ENCODE measurements at places on chromosomes 2 and 18.

GRCh38 chr2:127638361-127639110 is 7.4 kb upstream of the GPR17 start:
- DNase-seq, result no peak

GRCh38 chr2:233426619-233427342 is 72.5 kb downstream of the DGKD start:
- no peak for DNase-seq

DNA sequence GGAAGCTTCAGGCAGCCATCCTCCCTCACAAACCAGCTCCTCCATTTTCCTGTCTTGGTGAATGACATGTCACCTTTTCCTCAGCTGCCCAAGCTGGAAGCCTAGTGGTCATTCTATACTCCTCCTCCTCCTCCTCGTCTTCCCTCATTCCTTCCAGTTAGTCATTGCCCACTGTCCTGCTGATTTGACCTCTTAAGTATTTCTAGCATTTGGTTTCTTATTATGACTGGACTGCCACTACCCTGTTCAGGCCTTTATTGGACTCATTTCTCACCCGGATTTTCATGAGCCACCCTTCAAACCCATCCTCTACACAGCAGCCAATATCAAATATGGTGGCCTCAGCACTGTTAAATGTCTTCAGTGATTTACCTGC is 21.9 kb upstream of the MGAT5 start:
- no peak for DNase-seq

DNA sequence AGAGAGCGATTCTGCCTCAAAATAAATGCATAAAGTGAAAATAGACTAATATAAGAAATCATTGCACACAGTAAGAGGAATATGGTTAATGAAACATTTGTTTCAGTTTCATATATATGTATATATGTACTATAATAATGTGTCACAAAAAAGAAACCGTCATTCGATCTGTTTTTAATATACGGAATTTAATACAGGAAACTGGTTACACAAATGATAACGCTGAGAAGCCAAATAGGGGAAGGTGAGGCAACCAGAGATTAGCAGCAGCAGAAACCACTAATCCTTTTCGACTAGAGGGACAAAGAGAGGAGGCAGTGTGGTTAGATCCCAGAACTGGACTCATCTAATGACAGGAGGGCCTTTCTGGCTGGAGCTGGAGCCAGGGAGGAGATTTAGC is 64.2 kb upstream of the GREB1L start:
- DNase-seq, result no peak

DNA sequence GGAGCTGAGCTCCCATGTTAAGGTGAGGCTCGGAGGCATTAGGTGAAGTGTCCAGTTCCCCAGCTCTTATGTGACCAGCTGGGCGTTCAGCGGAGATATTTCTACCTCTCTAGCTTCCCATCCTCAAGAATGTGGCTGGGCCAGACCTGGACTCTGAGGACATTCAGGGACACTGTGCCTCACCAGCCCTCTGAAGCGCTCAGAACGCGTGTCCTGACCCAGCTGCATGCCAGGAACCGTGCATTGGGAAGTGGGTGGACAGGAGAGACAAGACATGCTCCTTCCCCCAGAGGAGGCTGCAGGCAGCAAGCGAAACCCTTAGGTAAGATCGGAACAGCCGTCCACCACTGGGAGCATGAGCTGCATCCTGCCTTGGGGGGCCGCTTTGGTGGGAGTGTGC is 38.0 kb upstream of the GPAT2 start:
- DNase-seq, result no peak

GRCh38 chr2:221549143-221549542 is 23.0 kb downstream of the EPHA4 start:
- no peak for DNase-seq

GRCh38 chr2:83971547-83971946 is 487.5 kb downstream of the SUCLG1 start:
- DNase-seq, result no peak

DNA sequence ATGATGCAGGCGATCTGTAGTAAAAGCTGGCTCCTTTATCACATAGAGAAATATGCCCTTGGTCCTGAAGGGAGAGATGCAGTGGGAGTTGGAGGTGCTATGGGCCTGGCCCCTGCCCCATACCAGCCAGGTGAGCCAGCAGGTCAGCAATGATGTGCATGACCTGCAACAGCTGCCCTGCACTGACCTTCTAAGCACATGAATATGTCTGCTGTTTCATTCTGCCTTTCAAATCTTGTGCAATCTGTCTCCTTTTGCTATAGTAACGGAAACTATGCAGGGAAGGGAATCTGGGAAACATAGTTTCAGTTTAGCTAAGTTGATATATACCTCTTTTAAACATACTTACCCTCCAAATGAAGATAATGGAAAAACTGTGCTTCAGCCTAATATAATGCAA is 235.2 kb downstream of the TDRD15 start:
- DNase-seq, result no peak

DNA sequence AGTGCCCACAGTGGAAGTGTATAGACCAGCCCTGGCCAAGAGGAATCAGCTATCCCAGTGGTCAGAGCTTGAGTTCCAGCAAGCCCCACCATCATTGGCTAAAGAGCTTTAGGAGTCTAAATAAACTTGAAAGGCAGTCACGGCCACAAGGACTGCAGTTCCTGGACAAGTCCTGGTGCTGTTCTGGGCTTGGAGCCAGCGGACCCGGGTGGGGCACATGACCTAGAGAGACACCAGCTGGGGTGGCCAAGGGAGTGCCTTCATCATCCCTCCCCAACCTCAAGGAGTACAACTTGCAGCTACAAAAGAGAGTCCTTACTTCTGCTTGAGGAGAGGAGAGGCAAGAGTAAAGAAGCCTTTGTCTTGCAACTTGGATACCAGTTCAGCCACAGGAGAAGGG is 439.8 kb upstream of the TMEFF2 start:
- no peak for DNase-seq

- DNase-seq, result no peak
Measured at GRCh38 chr2:118729760-118730159, 117.7 kb downstream of the EN1 start.

GRCh38 chr2:63788071-63788470 is 53.6 kb upstream of the UGP2 start:
- DNase-seq, result no peak

DNA sequence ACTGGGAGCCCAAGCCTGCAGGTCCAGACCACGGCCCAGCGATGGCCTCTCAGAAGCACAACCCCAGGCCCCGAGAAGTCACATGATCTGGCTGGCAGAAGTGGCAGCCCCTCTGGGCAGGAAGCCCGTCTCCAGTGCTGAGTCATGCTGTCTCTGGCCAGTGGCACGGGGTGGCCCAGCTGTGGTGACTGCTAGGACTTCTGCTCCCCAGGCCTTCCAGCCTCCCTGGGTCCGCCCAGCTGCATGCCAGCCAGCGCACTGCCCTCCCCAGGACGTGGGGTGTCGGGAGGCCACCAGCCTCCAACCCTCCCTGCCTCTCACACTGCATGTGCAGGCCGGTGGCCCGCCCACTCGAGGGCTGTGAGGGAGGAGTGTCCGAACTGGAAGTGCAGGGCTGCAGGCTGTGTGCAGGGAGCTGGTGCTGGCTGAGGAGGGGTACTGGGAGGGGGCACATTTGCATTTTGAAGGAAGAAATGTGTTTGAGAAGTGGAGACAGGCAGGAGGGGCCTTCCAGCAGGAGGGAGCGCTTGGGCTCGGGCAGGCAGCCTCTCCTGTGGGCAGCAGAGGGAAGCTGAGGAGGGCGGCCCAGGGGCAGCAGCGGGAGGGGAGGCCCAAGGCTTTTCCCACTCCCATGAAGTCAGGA is 17.0 kb upstream of the HPCAL1 start:
- no peak for DNase-seq

DNA sequence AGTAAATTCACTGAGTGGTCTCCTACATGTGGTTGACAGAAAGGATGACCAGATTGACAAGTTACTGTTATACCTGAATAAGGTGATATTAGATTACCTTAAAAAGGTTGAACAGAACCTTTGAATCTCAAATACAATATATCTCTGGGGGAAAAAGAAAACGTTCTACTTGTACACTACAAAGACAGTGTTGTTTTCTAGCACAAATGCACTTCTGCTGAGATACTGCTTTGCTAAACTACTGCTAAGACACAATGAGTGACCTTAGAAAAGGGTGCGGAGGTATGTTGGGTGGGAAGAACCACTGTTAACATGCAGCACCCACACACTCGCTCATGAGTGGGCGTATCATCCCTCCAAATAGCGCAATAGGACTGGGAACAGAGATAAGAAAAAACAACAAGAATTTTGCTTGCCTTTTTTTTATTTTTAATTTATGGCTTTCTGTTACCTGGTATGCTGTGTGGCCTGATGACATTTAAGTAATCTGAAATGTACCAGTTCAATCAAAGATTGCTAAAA is 6.1 kb downstream of the BCL2 start:
- no peak for DNase-seq

DNA sequence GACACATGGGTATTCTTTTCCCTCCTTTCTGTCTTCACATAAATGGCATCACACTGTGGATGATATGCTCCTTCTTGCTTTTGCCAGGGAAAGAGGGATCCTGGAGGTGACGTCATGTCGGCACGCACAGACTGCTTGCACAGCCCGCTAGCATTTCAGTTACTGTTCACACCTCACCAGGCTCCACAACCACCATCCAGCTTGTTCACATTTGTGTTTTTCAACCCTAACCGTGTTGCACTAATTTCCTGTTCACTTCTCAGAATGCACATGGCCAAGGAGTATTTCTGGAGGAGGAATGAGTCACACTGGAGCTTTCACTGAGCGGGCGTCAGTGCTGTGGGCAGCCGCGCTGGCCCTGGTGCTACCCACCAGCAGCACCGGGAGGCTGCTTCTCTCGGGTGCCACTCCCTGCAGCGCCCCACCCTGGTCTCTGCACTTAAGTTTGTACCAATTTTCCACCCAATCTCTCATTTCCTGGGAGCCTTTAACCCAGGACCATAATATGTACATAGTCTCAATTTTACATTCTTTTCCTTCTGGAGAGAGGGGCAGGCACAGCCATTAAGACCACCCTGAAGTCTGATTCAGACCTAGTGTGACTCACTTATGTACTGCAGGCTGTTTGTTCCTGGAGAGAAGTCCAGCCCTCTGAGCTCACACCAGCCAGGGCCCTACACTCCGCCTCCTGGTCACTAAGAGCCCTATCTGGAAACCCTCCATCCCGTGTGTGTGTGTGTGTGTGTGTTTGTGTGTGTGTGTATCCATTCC is 65.1 kb downstream of the MBP start:
- peak; percentile 8 for DNase-seq

GRCh38 chr18:75859533-75859932 is 432.0 kb upstream of the SMIM21 start:
- DNase-seq, result no peak

GRCh38 chr2:129478902-129479517 is 500.5 kb upstream of the RAB6C start:
- no peak for DNase-seq

DNA sequence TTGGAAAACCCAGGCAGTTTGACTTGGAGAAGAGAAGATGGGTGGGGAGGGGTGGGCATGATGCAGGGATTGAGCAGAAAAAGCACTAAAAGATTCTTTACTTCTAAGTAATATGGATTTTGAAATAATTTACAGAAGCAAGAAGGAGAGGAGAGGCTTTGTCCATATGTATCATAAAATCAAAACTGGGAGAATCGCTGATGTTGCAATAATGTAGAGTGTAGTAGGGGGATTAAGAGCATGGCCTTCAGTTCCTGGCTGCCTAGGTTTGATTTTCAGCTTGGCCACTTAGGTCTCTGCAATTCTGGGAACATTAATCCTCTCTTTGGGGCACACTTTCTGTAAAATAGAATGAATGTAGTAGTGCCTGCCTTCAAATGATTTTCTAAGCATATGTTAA is 1760.4 kb upstream of the CELF4 start:
- no peak for DNase-seq

DNA sequence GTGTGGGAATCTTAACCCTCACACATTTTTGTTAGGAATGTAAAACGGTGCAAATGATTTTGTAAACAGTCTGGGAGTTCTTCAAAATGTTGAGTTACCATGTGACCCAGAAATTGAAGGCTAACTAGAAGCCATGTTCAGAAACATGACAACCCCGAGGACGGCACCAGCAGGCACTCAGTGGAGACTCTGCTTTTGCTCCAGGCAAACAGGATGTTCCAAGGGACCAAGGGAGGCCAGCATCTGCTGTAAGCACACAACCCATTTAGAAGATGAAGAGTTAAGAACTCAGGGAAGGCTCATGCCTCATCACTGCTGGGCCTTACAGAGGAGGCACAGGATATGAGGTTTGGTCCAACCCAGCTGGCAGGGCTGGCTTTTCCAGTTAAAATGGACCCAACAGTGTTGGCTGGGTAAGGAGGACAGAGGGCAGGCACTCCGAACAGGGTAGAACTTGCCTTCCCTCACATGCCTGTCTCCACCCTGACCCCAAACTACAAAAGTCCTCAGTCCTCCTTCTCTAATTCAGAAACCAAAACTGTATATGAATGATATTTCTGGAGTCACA is 23.6 kb downstream of the PARD6G start:
- no peak for DNase-seq

DNA sequence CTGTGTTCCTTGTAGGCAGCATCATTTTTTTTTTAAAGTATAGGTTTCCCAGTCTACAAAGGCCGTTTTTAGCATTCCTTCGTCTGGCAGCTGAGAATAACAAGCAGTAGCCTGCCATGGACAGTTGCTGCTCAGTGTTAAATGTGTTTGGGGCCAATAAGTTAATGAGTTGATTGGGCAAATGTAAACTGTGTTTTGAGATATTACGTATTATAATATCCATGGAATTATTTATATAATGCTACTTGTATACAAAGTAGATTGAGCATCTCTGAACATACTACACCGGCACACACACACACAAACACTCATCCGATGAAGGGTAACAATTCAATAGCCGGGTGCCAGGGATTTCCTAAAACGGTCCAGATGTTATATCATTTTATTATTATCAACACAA is 97.2 kb downstream of the IRS1 start:
- DNase-seq, result no peak

- DNase-seq, result no peak
Measured at GRCh38 chr18:42813570-42813969, 301.9 kb downstream of the RIT2 start.

GRCh38 chr2:37550190-37550589 is 121.3 kb downstream of the CDC42EP3 start:
- no peak for DNase-seq

DNA sequence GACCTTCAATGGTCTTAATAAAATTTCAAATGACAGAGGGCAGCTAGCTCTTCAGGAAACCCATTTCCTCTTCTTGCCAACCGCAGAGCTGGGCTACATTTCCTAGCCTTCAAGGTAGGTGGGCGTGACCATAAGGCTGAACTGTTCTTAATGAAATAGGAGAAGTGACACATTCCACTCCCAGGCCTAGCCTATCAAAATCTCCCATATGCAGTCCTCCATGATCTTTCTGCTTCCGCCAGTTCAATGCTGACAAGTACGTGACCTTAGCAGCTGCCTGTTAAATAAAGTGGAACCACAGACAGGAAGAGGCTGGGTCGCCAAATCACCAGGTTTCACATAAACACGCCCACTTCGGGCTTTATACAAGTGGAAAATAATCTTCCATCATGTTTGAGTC is 13.2 kb downstream of the SERPINE2 start:
- DNase-seq, result peak; percentile 93

GRCh38 chr18:21479721-21480120 is 120.8 kb downstream of the ESCO1 start:
- DNase-seq, result no peak

All from SIG-M5 (cell line).